ENCODE measurements at places on chromosomes 11 and 22.

DNA sequence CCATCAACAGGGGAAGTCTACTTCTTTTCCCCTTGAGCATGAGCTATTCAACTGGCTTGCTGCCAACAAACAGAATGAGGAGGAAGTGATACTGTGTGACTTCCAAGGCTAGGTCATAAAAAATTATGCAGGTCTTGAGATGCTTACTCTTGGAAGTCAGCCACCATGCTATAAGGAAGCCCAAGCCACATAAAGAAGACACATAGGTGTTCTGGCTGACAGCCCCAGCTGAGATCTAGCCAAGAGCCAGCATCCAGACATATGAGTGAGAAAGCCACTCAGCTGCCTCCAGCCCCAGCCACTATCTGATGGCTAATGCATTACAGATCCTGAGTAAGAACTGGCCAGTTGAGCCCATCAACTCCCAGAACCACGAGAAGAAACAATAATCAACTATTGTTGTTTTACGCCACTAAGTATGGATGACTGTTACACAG is 31.0 kb upstream of the PPP2R1B start:
- peak; percentile 83 for DNase-seq

GRCh38 chr22:33329398-33329797 is 271.2 kb upstream of the SYN3 start:
- no peak for DNase-seq

- DNase-seq, result peak; percentile 83
These were observed at the start of gene ARRB1 for GRCh38 chr11:75351541-75351790. TSS of gene ARRB1 (minus strand) at chr11:75351661. CDS start at chr11:75351607, 54 bp downstream.

- DNase-seq, result no peak
These were observed 89.3 kb downstream of the PRR5L start for GRCh38 chr11:36385121-36385970.

DNA sequence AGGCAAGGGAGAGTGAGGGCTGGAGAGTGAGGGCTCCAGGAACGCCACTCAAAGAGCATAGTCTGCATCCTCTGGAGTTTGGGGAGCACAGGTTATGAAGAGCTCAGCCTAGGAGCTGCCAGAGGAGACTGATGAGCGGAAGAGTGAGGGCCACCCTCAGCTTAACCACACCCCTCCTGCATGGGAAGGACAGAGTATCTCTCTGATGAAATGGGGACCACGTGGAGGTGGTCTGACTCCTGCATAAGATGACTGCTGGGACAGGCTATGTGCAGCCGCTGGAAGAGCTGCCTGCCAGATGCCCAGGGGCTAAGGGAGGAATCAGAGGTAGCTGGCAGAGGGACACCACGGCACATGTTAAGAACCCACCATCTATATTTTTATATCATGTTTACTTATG is 162.9 kb upstream of the POU2AF2 start:
- no peak for DNase-seq

DNA sequence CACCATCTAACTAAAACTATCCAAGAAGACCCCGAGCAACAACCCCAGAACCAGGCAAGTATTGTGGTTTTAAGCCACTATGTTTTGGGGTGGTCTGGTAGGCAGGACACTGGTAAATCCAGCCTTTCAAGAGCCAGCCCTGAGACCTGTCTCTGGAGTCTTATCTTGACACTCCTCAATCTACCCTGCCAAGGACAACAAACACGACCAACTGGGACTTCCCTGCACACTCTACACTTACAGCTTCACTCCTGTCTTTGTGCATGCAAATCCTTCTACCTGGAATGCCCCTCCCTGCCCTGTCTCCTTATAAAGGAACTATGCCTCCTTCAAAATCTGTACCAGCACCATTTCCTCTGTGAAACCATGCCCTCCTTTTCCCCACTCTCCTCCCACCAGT is 107.3 kb downstream of the RPL27A start:
- DNase-seq, result no peak

DNA sequence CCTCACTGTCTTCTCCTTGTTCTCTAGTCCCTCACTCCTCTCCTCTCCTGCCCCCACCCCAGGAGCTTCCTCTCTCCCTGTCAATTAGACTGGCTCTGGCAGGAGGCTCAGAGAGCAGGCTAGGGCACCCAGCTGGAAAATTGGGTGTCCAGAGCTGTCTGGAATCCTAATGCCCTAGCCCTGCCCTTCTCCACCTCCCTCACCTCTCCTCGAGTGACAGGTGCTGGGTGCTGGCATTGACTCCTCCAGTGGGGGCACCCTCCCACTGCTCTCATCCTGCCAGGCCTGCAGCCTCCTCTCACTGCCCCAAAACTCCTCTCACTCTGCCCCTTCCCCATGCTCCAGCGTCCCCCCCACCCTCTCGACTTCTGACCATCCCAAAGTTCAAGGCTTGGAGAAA is 68.9 kb downstream of the CYTH4 start:
- no peak for DNase-seq

- no peak for DNase-seq
These were observed 12.8 kb downstream of the ATG16L2 start for GRCh38 chr11:72826942-72827480.

DNA sequence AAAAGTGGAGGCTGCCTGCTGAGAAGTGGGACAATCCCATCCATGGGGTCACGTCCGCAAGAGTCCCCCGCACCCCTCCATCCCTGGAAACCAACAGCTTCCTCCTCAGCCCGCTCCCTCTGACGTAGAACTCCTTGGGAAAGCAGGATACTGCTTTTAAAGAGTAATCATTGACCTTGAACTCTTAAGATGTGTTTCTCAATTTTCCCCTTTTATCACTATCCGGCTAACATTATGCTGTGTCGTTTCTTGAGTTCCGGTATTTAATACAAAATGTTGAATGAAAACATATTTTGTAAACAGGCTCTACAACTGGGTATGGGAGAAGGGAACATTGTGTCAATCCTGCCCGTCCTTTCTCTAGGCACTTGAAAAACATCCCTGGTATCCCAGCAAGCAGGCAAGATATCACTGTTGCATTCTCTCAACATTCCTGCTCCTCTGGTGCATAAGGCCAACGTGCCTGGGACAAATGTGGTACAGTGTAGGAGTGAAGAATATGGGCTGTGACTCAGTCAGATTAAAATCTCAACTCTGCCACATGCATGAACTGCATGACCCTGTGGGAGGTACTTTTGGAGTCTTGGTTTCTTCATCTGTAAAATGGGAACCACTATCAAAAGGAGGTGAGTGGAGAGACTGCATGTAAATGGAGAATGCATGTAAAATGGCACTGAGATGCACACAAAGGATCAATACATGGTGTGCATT is 52.8 kb downstream of the WT1 start:
- no peak for DNase-seq

GRCh38 chr11:72209101-72209500 is 7.5 kb upstream of the FOLR2 start:
- DNase-seq, result peak; percentile 78

DNA sequence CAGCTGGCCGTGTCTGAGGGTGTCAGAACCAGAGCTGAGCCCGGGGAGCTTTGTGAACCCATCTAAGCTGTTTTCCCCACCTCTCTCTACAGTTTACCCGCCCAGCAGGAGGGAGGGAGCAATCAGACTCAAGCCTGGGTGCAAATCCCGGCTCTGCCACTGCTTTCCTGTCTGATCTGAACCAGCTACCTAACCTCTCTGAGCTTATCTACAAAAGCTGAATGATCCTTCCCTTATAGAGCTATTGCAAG is 252 bp downstream of the APOL2 start:
- DNase-seq, result no peak

GRCh38 chr22:37206118-37206840 is 6.0 kb downstream of the SSTR3 start:
- no peak for DNase-seq

DNA sequence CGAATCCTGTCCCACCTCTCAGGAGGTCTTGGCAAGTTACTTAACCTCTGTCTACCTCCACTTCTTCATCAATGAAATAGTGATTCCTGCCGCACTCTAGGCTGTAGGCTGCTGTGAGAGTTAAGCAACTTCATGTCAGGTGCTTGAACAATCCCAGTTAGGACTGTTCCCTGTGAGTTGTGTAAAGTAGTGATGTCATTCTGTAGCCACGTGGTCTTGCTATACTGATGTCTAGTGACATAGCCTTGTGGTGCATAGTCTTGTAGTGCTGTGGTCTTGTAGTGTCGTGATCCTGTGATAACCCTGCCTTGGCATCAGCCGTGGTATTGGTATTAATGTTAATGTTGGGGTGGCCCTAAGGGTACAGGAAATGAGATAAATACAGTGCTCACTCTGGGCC is 30.3 kb upstream of the PRR5 start:
- peak; percentile 91 for DNase-seq
